ENCODE measurements at places on chromosomes 5 and 9. TPM values are rescaled to one million over a fixed set of nuclear protein-coding genes. Genes with fewer than 3 reads are reported as not detected.

IPPK gene
- 16.6 TPM for total RNA-seq

AIF1L gene
- 4.1 TPM for total RNA-seq

CMBL gene
- total RNA-seq, result 17.6 TPM

STK32A gene
- 3.3 TPM for total RNA-seq

SCGB3A2 gene
- total RNA-seq, result not detected

LRRTM2 gene
- total RNA-seq, result not detected

DDX4 gene
- total RNA-seq, result not detected

GRCh38 chr5:119405419-119405818 is 46.9 kb upstream of the HSD17B4 start:
- no peak for DNase-seq

- peak; percentile 46 for DNase-seq
These were observed 467.9 kb upstream of the DAB2 start for GRCh38 chr5:39892708-39893107.

- DNase-seq, result no peak
These were observed 213.1 kb downstream of the PSAT1 start for GRCh38 chr9:78510035-78510434.

DNA sequence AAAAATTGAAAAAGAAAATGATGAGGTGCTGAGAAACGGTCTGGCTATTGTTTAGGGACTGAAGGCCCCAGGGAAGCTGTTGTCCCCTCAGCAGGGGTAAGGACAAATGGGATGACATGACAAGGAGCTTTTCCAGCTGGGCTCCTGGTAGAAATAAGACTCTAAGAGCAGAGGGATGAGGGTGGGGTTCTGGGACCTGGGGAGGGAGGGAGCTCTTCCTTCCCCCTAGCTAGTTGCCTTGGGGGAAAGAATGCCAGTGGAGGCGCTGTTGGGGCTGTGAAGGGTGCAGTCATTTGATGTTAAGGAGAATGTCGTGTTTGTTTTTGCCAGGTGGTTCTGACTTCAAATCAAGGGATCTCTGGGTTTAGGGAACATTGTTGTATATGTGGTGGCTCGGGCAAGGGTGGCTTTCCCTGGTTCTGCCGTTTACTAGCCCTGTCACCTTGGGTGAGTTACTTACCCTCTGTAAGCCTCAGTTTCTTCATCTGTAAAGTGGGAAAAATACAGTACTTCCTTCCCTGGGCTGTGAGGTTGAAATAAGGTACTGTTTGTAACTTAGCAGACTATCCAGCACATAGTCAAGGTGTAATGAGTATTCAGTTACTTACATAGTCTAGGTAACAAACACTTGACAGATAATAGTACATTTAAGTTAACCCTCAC is 47.8 kb downstream of the WWC1 start:
- no peak for DNase-seq

DNA sequence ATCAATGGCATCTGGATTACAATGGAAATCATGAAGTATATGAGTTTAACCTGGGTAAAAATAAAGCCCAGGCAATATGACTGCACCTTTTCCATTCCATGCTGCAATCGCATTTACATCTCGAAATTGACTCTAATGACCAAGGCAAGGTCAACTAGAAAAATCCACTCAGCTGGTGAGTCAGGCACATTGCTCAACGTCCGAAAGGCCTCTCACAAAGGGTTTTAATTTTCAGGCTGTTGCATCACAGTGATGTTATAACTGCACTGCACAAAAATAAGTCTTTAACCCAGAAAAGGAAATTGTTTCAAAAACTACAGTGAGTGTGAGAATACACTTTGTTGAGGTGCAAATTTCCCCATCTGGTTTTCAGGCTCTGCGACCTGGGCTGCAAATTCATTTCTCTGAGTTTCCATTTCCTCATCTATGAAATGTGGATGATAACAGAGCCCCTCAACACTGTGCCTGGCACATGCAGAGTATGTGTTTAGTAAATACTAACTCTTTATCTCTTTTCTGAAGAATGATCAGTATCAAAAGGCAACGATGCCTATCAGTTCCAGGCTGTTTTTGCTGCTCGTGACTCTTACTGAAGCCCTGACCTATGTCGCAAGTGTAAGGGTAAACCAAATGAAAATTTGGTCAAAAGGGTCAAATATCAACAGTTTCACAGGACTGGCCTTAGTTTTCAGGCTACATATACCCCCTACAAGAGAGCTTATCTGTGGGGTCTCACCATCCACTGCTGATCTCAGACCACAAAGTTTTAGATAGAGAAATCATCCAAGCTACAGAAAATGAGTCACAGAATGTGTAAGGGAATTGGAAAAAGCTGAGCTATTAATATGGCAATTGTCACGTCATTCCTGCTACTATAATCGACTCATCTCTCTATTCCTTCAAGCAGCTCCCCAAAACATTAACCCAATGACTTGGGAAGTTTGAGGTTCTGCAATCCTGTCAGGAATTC is 4.1 kb downstream of the NFIL3 start:
- peak; percentile 96 for DNase-seq

- peak; percentile 86 for DNase-seq
These were observed 92.1 kb downstream of the DAB2IP start for GRCh38 chr9:121743441-121744001.

DNA sequence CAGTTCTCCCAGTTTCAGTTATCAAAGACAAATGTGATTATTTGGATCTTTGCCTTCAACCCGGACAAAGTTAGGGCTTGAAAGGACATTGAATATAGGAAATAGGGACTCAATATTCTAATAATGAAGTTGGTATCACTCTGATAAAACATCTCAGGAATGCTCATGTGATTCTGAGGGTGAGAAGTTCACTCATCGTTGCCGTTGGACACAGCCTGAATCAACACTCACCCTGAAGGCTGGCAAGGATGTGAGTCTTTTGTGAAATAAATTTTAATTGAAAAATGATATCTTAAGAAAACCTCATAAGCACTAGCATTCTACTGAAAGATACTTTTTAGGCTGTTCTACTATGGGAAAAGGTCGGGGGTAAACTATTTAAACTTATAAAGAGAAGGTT is 44.8 kb upstream of the C9orf72 start:
- no peak for DNase-seq

DNA sequence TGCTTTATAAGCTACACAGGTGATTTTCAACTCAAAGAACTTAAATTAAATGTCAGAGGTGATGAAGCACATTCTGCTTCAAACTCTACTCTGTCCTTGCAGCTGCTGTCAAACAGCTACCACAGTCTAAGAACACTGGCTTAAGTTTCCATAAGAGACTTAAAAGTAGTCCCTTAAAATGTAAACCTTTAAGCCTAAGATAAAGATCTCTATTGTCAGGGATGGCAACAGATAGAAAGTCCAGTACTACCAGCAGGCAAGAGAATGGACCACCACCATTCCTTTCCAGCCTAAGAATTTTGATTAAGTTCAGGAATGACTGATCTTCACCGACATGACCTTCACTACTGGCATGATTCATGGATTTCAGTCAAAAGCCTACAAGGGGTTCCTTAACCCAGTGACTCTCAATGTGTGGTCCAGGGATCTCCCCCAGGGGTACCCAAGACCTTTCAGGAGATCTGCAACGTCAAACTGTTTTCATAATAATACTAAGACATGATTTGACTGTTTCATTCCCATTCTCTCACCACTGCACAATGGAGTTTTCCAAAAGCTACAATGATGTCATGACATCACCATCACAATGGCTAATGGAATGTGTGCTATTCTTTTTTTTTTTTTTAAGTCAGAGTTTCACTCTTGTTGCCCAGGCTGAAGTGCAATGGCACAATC is 41.1 kb upstream of the PLPP6 start:
- no peak for DNase-seq

DNA sequence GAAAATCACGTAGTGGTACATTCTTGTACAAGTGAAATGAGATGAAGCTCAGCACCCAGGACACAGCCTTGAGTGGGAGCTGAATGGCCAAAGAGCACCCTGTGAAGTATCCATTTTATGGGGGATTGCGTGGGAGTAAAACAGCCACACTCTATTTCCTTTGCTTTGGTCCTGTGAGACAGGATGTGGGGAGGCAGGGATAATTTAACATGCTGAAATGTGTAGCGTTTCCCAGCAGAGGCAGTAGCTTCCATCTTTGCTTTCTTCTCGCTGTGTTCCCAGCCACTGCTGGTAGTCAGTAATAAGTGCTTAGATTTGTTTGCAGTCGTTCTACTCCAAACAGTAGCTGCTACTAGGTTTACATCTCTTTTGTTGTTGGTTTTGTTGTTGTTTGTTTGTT is 4.4 kb downstream of the IL31RA start:
- DNase-seq, result no peak

- DNase-seq, result peak; percentile 51
These were observed 192.7 kb downstream of the GNA14 start for GRCh38 chr9:77455312-77455927.

DNA sequence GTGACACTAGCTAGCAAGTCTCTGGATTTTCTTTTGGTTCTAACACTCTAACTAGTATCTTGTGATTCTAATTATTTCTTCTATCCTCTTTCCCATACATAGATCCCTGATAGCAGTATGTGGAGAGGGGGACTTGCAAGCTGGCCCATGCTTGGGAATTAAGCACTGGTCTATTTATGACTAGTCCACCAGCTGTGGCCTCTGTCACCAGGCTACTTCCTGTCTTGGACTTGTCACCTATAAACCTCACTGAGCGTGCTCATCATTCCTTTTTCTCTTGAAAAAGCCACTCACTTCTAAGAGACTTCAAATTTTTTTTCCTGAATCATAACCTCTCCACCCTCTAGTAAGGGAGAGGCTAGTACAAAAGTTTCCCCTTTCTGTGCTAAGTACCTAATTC is 32.3 kb upstream of the MAMDC2 start:
- no peak for DNase-seq

- no peak for DNase-seq
These were observed 158.7 kb downstream of the EFNA5 start for GRCh38 chr5:107512029-107512428.

DNA sequence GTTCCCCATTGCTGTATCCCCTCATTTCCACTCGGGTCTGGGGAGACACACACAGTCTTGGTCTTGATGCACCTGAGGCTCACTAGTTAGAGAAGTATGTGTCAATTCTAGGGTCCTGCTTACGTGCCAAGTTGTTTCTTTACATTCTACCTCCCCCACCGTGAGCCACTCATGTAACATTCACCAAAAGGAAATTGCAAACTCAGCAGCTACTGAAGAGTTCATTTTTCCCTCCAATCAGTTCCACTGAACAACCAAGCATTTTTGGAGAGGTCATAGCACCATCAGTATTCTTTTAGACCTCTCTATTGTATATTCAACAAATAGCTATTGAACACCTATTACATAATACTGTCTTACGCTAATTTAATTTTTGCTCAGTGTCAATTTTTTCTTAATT is 281.1 kb downstream of the SH3GL2 start:
- no peak for DNase-seq

GRCh38 chr5:115072266-115073064 is 97.2 kb downstream of the TRIM36 start:
- DNase-seq, result no peak

GRCh38 chr5:65771266-65771665 is 49.3 kb downstream of the NLN start:
- DNase-seq, result no peak

GRCh38 chr5:128014578-128014977 is 69.0 kb upstream of the SLC12A2 start:
- no peak for DNase-seq

GRCh38 chr5:13331585-13331984 is 612.9 kb downstream of the DNAH5 start:
- DNase-seq, result no peak

All from MCF 10A (cell line).